ENCODE measurements at places on chromosomes 5 and 9.
A peak's percentile ranks its signal among the peaks of the same experiment; 100 is the strongest.

DNA sequence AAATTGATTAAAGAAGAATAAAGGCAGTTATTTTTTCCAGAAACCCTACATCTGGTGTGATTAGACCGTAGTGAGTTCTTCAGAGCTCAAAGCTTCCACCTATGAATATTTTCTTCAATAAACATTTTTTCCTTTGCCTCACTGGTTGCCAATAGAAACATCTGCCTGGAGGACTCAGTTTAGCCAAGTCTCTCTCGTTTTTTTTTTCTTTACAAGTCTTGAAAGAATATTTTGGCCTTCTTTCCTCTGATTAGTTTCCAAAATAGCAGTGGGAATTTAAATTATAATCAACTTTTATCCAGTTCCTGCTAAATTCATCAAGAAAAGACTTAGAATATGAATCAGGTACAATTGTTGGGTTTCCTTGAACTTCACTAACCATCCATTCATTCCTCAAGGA is 897.5 kb downstream of the TLE1 start:
- no peak for DNase-seq

GRCh38 chr5:140642718-140643117 is 3.5 kb downstream of the TMCO6 start:
- DNase-seq: no peak

DNA sequence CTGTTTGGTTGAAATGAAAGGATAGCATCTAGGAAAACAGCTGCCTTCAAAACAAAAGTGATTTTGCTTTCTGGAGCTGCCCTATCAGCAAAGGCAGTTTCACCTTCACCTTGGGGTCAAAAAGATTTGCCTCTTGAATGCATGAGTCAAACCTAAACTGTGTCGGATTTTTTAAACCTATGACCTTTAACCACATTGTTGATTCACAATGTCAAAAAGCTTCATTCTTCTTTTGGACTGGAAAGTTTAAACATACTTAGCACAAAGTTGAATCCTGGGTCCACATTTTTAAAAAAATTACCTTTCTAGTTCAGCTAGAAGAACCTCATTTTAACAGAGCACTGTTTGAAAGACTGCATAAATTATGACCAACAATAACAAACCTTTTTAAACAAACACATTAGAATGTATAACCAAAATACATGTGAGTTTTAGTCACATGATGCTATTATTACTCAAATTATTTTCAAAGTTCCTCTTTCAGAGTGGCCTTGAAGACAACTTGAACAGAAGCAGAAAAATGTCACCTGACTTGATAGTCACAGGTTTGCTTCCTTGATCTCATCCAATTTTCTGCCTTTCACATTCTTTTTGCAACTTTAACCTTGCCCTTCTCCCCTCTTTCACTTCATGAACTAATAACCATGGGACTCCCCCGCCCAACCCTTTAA is 109.7 kb upstream of the LHFPL2 start:
- no peak for DNase-seq

GRCh38 chr9:87372356-87372851 is 125.3 kb upstream of the DAPK1 start:
- DNase-seq: no peak

GRCh38 chr5:156221816-156222215 is 105.1 kb upstream of the SGCD start:
- no peak for DNase-seq

- DNase-seq: no peak
Observed at GRCh38 chr5:24487368-24488229, 157.2 kb downstream of the CDH10 start.

GRCh38 chr5:105197531-105197930 is 1634.9 kb upstream of the NUDT12 start:
- DNase-seq: no peak

DNA sequence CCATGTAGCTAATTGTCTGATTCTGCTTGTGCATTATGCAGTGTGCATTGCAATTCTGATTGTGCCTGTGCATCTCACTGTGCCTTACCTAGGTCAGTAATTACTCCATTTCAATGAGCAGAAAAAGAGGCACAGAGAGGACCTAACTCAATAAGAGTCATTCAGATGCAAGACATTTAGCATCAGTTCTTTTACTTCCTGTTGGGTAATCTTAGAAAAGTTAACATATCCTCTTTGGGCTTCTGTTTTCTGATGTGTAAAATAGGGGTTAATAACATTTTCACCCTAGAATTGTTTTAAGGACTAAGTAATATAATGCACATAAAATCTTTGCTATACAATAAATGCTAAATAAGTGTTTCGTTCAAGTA is 7.0 kb upstream of the DCTN4 start:
- no peak for DNase-seq

GRCh38 chr9:75239176-75239575 is 150.9 kb downstream of the OSTF1 start:
- DNase-seq: peak; percentile 56

- peak; percentile 98 for DNase-seq
Observed at GRCh38 chr5:111735583-111736270, 21.3 kb downstream of the NREP start.

- peak; percentile 28 for DNase-seq
Observed at GRCh38 chr5:138177941-138178515, 402 bp downstream of the BRD8 start.

- DNase-seq: peak; percentile 52
Observed at GRCh38 chr5:180135128-180135955, 63.8 kb upstream of the RNF130 start.

GRCh38 chr9:2159521-2160454 is 144.6 kb downstream of the SMARCA2 start:
- DNase-seq: peak; percentile 14

DNA sequence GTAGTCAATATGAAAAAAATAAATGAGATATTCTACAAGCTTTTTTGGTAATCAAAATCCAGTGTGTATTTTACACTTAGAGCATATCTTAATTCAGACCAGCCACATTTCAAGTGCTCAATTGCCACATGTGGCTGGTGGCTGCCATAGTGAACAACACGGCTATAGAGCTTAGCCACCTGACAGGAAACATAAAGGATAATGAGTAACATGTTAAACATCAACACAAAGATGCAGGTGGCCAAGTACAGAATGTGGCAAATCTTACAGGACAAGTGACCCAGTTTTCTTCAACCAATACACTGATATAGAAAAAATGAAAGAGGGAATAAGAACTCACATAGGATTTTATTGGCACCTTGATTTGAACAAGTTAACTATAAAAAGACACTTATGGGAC is 61.4 kb downstream of the KIF24 start:
- DNase-seq: no peak

DNA sequence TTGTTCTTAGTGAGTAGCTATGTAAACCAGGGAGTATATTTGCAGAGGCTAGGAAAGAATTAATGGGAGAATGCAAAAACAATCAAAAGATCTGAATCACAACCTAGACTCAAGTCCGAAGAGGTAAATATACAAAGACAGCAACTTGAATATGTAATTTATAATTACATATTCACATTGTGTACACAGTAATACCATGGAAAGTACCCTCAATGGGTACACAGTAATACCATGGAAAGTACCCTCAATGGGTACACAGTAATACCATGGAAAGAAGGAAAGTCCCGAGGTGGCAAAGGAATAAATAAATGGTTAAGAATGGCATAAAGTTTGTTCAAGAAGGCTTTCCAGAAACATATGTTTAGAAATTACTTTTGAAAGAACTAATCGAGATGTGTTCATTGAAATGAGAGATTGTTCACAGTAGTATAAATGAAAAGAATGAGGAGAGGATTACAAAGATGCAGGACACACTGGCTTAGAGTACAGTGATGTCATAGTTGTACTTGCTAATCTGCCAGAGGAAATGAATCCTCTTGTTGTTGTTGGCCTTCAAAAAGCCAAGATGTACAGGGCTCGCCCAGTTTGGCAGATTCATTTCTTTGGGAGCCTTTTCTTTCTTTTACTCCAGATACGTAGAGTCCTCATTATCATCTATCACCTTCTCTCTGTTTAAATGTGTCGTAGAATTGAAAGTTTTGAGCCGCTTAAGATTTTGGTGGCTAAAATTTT is 116.0 kb downstream of the UNC13B start:
- DNase-seq: peak; percentile 82

GRCh38 chr5:24068524-24068923 is 561.1 kb downstream of the PRDM9 start:
- DNase-seq: no peak

- DNase-seq: no peak
Observed at GRCh38 chr5:74081126-74081525, 455.1 kb downstream of the ARHGEF28 start.

DNA sequence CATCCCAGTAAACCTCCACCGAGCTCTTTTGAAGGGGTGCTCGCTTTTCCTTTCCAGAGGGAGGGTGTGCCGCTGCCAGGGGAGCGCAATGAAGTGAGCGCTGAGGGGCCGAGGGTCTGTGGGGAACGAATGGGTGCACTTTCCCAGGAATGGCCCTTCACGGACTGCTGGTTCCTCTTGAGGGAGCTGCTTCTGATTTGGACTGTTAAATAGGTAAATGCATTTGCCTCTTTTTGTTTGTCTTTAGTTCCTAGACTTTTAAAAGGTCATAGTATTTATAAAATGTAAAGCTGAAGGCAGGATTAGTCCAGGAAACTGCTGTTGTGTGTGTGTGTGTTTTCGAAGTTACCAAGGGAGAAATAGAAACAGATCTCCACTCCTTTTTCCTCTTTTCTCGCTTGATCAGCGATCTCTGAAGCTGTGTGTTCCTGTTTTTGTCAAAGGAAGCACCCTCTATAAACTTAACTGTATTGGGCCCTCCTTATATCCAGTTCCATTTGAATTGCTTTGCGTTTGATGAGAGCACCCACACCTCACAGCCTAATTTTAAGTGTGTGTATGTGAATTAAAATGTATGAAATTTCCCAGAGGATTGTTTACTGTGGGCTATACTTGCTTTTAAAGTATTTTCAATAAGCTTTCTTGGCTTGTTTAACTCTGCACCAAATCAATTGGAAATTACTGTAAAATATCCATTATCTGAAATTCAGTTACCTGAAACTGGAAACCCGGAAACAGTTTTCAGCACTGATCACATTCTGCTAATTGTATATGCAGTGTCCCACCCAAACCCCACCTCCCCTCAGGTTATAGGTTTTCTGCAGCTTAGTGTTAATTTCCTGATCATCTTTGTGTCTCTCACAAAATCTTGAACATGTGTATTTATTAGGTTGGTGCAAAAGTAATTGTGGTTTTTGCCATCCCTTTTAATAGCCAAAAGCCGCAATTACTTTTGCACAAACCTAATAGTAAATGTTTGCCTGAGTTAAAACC is 966 bp downstream of the SNX2 start:
- no peak for DNase-seq

- DNase-seq: no peak
Observed at GRCh38 chr9:126198854-126199253, 127.8 kb upstream of the MVB12B start.

- peak; percentile 72 for DNase-seq
Observed at GRCh38 chr5:141496038-141496437, 7.2 kb downstream of the PCDHGC5 start.

DNA sequence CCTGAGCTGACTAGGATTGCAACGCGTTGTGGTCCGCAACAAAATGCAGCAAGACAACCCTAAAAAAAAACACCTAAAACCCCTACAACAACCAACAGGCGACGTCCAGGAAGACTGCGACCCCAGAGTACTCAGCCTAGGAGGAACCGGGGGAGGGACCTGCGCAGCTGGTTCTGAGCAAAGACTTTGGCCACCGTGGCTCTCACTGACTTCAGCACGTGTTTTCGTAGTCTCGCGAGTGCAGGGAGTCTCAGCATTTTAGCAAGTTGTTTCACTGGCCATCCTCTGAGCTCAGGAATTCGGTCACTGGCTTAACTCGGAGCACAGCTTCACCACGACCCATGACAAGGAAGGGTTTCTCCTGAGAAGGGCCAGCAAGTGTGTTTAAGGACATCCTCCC is 8.6 kb upstream of the ZDHHC11 start:
- DNase-seq: no peak

DNA sequence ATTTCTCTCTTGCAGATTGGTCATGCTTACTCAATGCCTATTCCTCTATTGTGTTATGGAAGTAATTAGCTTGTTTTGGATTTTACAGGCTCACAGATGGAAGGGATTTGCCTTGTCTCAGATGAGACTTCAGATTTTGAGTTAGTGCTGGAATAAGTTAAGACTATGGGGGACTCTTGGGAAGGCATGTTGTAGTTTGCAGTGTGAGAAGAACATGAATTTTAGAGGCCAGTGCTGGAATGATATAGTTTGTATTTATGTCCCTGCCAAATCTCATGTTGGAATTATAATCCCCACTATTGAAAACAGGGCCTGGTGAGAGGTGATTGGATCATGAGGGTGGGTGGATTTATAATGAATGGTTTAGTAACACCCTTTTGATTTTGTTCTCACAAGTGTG is 6.1 kb upstream of the TUSC1 start:
- no peak for DNase-seq

GRCh38 chr5:144503123-144503522 is 332.4 kb downstream of the KCTD16 start:
- no peak for DNase-seq

- no peak for DNase-seq
Observed at GRCh38 chr5:75666801-75667200, 50.4 kb downstream of the POC5 start.

- DNase-seq: peak; percentile 60
Observed at GRCh38 chr5:17105744-17106418, 111.5 kb upstream of the BASP1 start.

DNA sequence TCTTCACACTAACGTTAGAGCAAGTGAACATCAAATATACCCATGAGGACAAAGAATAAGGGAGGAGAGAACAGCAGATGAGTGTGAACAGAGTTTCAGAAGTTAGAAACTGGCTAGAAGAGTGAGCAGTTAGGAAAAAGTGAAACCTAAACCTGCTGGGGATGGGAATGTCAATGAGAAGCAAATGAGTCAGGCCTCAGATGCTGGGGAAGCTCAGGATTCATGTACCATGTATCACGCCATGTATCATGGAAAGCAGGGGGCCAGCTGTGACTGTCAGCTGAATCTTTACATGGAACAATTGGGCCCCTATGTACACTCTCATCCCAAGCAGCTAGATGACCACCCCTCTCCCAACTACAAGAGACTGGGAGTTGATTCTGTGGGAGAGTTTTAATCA is 16.2 kb downstream of the GDF9 start:
- peak; percentile 38 for DNase-seq

DNA sequence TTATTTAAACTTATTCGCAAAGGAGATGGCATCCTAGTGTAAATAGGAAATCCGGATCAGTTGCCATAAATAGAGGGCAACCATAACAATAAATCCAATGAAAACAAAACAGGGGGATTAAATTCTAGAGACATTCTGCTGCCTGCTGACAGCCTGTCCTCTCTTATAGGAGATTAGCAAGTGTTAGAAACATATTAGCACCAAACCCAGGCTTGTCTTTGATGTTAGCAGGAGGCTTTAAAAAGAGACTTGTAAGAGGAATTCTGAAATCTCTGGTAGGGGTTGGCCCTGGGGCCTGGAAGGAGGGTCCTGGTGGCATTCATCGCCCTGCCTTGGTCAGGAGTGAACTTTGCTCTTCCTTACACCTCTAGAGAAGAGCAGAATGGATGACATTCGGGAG is 21.6 kb downstream of the NDST1 start:
- no peak for DNase-seq

DNA sequence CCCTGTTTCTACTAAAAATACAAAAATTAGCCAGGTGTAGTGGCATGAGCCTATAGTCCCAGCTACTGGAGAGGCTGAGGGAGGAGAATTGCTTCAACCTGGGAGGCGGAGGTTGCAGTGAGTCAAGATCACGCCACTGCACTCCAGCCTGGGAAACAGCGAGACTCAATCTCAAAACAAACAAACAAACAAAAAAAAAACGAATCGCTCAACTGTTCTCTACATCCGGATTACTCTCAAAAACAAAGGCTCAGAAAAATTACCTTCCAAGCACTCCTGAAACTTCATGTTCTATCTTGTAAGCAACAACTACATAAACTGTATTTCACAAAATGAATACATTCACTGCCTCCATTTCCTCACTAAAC is 14.0 kb downstream of the UBAP2 start:
- DNase-seq: peak; percentile 65
